ENCODE measurements at places on chromosomes 12 and 14.

DNA sequence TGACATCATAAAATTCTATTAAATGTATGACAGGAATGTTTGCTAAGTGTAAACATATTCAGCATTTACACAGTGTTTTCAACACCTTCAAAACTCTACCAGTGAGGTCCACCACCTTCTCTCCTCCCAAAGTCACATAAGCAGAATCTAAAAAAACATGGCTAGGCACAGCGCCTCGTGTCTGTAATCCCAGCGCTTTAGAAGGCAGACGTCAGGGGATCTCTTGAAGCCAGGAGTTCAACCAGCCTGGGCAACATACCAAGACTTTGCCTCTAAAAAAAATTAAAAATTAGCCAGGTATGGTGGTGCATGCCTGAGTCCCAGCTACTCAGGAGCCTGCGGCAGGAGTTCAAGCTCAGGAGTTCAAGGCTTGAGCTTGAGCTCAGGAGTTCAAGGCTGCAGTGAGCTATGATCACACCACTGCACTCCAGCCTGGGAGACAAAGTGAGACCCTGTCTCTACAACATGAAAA is 30.0 kb downstream of the NUMB start:
- DNase-seq = no peak

- DNase-seq = peak; percentile 75
Measured at GRCh38 chr14:56888274-56888673, 78.0 kb upstream of the OTX2 start.

GRCh38 chr14:26180221-26180620 is 417.6 kb downstream of the NOVA1 start:
- no peak for DNase-seq

DNA sequence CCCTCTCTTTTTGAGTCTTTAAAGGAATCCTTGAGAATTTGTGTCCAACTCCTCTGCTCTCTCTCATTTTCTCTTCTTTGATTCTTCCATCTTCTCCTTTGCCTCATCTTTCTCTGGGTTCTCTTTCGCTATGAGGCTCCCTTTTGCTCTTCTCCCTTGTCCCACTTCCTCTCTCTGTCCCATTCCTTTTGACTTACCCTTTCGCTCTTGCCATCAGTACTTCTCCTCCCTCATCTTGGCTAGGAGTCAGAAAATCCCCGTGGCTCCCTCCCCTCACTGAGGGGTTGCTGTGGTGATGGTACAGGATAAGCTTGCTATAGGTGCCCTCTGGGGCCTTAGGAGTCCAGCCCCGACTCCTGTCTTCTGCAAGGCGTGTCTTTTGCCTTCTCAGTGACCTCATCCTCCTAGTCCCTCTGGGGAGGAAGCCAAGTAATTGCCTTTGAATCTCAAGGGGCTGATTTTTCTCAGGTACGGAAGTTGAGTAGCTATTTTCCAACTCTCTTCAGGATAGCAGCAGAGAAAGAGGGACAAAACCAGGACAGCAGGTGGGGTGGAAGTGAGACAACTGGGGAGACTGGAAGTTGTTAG is 6.4 kb downstream of the PDE1B start:
- DNase-seq = no peak

DNA sequence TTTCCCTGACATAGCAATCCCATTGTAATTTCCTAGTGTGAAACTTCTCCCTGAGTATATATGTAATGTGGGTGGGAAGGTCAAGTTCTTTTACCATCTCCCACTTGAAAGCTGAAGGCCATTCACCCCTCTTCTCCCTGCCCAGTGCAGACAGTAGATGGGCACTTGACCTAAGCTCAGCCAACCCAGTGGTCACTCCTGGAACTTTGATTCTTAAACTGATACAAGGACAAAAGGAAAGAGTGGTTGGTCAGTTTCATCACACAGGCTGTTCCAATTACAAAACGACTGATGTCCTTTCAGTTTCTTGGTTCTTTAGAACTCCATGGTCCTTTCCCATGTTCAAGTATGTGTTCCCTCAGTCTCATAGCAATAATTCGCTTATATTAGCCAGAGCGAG is 8.4 kb upstream of the APOLD1 start:
- no peak for DNase-seq

GRCh38 chr14:65599375-65599774 is 186.8 kb downstream of the FUT8 start:
- no peak for DNase-seq

- DNase-seq = no peak
Measured at GRCh38 chr12:99455350-99456035, 192.1 kb upstream of the GARIN6 start.

- DNase-seq = no peak
Measured at GRCh38 chr12:69266036-69266635, 26.8 kb downstream of the CPSF6 start.

DNA sequence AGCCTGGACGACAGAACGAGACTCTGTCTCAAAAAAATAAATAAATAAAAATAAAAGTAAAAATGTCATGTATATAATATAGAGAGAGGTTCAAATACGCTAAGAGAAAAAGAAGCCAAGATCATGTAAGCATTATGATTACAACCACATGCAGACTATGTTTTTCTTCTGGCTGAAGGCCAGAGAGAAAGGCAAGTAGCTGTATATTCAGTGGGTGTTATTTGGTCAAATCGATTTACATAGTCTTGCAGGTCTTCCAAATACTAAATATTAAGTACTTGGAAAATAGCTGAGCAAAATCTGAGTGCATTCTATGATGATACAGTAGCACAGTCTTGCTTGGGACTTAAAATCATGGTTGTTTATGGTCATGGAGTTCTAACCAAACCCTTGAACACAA is 758.0 kb downstream of the DIO2 start:
- DNase-seq = no peak

GRCh38 chr12:115388139-115388538 is 704.2 kb upstream of the TBX3 start:
- no peak for DNase-seq

GRCh38 chr12:1919284-1919683 is 832 bp upstream of the CACNA2D4 start:
- DNase-seq = no peak

GRCh38 chr12:81005606-81006005 is 67.9 kb upstream of the LIN7A start:
- DNase-seq = peak; percentile 33

DNA sequence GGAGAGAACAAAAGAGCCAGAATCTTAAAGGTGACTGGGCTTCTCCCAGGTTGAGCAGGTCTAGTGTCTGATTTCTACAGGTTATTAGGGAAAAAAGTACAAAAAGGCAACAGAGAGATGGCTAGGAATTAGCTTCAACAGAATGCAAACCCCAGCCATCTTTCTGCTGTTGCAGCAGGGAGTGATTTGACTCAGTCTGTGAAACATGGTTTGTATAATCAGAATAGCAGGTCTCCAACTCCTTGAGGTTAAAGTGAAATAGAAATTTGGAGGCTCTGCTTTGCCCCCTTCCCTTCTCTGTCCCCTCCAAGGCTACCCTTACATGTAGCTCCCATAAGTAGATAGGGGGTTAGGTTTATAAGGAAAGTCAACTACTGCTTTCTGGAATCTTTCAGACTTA is 105.8 kb downstream of the AKAP6 start:
- no peak for DNase-seq
